ENCODE measurements at places on chromosomes 7 and 10.
A peak's percentile ranks its signal among the peaks of the same experiment; 100 is the strongest.

- DNase-seq = no peak
Measured at GRCh38 chr7:128781851-128782250, 6.3 kb upstream of the OPN1SW start.

DNA sequence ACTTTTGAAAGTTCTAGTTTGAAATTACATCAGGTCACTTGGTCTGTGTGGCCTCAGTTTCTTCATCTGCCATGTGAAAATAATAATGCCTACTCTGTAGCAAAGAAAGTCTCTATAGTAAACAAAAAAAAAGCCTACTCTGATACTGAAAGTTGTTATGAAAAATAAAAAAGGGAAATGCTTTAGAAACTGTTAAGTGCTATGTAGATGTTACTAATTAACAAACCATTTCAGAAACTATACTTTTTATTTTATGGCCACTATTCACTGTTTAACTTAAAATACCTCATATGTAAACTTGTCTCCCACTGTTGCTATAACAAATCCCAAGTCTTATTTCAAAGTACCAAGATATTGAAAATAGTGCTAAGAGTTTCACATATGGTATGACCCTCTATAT is 50.6 kb downstream of the CFTR start:
- DNase-seq = no peak

- no peak for DNase-seq
Measured at GRCh38 chr7:131819891-131820290, 263.5 kb upstream of the PODXL start.

DNA sequence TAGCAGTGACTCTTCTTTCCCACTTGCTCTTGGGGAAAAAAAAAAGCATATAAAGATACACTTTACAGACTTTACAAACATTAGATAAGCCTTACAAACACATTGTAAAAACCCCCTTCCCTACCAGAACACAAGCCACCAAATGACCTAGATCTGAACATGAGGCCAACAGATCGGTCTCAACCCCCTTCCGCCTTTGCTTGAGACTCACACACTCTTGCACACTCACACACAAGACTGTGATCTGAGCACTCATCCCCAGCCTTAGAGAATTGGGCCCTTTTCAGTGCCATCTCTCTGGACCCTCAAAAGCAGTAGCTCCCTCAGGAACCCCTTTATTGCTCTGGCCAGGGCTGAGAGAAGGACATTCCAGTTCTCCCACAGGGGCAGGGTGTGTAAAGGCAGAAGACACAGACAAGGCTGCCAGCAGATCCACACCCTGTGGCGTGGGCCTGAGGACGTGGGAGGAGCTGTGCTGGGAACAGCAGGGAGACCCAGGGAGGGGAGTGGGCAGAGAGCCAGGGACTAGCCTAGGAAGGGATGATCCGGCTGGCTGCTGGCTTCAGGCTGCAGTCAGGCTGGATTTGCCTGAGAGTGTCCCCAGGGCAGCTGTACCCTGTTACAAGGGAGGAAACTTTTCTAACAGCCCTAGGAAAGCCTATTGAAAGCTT is 206.7 kb downstream of the KIAA1217 start:
- no peak for DNase-seq

DNA sequence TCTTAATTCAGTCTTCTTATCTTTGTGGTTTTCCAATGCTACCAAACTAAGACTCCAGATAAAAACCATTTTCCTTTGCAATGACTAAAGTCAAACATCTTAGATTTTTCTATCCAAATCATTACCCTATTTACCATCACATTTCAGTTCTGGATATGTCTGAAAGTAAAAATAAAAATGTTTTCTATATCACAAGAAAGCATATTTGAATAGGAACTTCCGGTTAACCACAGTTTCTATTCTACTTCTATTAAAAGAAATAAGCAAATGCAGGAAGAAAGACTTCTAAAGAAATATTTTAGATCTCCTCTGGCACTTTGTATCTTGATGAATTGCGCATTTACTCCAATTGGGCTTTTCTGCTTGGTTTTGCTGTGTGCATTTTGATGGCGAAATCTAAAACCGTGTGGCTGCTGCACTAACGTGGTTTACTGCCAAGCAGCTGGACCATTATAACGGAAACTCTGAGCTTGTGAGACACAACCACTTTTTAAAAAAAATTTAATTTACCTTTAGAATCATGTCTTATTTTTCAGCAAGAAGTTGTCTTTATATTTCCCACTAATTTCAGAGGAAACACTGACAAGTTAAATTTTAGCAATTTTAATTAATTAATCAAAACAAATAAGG is 146.1 kb downstream of the VPS50 start:
- no peak for DNase-seq

- DNase-seq = no peak
Measured at GRCh38 chr7:125254566-125254965, 324.9 kb upstream of the POT1 start.

DNA sequence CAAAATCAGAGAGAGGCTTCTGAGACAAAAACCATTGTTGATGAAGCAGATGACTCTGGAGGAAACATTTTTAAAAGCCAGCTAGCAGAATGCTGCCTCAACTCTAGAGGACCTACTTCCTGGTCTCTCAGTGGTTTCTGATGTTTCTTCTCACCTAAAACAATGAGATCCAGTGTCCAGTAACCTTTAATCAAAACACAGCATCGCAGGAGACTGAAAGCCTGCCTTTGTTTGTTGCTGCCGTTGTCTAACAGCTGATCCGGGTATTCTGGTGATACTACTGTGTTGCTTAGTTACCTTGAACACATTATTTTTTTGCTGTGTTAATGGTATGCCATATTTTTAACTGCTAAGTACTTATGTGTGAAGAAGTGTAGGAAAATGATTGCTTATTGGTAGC is 70.9 kb downstream of the WIPF3 start:
- DNase-seq = peak; percentile 54

DNA sequence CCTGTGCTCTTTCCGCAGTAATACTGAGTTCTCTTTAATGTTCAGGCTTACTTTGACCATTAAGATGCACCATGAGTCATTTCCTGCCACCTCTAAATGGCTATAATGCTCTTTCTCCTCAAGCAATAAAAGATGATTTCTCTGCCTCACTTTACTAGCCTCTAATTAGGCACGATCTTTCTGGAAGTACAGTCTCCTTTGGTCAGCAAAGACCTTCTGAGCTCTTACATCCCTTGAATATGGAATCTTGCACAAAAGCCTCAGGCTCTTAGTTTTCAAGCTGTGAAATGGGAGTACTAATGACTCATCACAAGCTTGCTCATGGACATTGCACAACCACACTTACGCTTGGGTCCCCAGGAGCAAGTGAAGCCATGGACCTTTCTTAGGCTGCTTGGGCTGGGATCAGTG is 85.9 kb downstream of the FRMD4A start:
- DNase-seq = no peak
